ENCODE measurements at places on chromosomes 2 and 18.

- DNase-seq: no peak
Measured at GRCh38 chr2:201396595-201396994, 39.5 kb upstream of the FLACC1 start.

GRCh38 chr2:134253117-134253704 is 661 bp upstream of the MGAT5 start:
- no peak for DNase-seq

GRCh38 chr2:174873471-174873870 is 109.2 kb upstream of the CHRNA1 start:
- no peak for DNase-seq

GRCh38 chr2:241964133-241964532 is 94.6 kb downstream of the RTP5 start:
- no peak for DNase-seq

DNA sequence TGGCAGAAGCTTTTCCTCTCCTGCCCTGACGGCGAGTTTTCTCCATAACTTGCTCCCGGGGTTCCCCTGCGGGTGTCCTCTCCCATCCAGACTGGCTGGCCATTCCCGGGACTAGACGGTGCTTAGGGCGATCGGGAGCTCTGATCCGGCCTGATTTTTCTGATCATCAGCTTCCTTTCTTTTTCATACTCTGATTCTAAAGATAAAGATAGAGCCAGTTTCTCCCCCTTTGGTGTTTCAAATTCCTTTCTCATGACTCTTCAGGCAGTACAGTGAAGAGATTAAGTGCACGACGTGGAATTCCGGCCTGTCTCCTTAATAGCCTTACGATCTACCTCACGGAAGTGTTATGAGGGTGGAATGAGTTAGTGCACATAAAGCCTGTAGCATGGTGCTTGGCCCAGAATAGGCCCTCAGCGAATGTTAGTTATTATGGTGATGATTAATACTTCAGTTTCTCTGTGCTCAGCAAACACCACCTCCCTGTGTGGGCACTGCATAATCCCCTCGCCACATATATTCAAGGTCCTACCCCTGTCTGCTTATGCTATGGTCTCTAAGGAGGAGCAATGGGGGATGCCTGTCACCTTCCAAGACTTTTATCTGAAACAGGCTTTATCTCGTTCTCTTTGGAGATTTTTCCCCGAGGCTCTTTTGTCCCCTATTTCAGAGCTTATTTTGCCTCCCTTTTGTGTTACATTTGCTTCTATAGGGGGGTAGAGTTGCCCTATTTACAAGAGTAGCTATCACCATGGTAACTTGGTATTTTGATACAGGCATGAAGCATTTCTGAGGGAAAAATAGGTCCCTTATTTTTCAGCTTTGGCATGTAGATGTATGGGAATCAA is 254.8 kb downstream of the CDH2 start:
- DNase-seq: no peak

- no peak for DNase-seq
Measured at GRCh38 chr2:205762881-205763280, 80.6 kb downstream of the NRP2 start.

DNA sequence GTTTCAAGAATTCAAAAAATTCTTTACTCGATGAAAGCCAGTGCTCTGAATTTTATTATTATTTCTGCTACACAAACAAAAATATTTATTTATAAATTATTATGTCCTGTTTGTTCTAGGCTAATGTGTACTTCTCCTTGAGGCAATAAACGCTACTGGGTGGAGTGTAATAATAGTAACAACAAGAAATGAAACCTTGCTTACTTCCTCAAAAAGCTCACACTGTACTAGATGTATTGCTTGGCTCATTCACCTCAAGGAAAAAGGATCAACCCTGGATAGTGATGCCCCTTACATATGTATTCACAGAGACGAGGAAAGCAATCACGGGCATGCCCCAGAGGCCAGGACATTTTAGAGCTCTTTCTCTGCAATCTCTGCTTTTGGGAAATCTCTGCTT is 685.6 kb upstream of the NXPH2 start:
- no peak for DNase-seq

DNA sequence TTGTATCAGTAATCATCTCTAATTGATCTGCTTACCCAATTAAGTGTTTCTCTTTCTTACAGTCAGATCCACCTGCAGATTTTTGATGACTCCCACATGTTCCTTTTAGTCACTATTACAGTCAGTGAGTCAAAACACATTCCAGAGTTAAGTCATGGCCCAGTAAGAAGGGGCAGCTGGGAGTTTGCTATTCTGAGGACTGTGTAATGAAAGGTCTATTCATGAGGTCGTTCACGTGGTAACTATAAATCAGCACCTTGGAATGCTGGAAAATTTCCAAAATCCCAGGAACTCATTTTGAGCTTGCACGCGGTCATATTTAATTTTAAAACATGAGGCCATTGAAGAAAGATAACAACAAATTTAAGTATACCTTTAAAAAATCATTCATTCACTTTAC is 252.5 kb downstream of the XIRP2 start:
- DNase-seq: no peak

DNA sequence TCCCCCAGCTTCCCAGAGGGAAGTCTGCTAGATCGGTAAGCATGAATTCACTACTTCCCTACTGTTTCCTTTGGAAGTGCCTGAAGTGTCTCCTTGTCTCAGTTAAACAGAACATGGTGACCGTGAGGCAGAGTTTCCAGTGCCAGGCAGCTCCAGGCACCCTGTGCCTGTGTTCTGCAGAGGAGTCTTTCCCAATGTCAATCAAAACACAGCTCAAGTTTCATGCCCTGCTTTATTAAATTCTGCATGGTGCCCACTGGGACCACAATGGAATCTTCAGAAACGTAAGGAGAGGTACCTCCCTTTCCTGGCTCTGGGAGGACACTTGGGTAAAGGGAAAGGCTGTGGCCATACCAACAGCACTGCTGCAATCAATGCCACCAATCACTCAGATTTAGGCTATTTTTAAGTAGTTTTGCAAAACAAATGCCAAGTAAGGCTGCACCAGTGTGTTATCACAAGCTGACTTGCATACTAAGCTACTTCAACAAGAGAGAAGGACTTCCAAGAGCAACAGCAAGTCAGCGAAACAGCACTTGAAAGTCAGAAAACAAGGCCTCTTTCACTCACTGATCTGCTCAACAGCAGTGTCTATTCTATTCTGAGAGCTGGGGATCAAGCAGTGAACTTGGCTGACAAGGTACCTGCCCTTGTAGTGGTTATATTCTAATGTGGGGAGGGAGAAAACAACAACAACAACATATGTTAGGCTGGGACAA is 14.9 kb downstream of the LPIN2 start:
- DNase-seq: no peak

GRCh38 chr2:195319548-195320412 is 337.2 kb upstream of the SLC39A10 start:
- no peak for DNase-seq

GRCh38 chr2:197072533-197072932 is 146.0 kb upstream of the PGAP1 start:
- no peak for DNase-seq

DNA sequence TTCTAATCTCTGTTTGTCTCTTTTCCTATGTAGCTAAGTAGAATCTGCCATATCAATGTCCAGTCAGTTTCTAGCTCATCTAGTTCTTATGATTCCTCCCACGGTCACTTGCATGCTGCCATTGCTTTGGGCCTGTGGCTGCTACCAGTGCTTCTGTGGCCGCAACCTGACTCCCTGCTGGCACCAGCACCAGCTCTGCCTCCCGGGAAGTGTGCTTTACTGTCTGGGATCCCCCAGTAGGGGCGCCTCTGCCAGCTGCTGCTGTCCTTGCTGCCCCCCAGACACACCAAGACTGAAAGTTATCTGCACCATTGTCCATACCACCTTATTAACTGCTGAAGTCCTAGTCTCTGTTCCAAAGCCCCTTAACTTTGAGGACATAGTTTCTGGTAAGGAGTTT is 56.3 kb downstream of the RAPGEF4 start:
- no peak for DNase-seq

DNA sequence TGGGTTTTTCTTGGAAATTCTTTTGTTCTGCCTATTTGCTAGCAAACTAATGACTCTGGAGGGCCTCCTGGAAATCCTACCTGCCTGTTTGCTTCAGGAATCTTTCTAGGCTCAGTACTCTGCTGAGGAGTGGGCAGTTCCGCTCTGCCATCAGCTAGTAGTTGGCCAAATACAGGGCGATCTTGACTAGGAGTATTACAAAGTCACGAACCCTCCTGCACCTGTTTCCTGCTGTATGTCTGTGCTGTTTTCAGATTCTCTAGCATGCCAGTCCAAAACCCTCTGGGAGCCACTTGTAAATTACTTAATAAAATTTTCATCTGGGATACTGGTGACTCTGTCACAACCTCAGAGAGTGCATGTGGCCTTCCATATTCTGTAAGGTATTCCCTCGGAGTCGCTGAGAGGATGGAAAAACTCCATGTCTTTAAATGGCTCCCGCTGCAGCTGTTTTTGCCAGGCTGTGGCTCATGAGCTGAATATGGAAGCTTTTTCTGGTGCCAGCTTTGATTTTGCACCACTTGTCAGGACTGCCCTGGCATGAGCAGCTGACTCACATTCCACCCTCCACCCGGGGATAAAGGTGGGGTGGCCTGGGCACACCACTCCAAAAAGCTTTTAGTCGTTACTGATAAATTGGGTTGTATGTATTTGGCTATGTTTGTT is 123.0 kb downstream of the RTN4 start:
- no peak for DNase-seq

- no peak for DNase-seq
Measured at GRCh38 chr18:51716277-51716676, 518.8 kb upstream of the MEX3C start.

- DNase-seq: no peak
Measured at GRCh38 chr2:47058003-47058931, 96.8 kb downstream of the STPG4 start.

- DNase-seq: no peak
Measured at GRCh38 chr18:49491534-49491856, 4.5 kb upstream of the C18orf32 start.

GRCh38 chr2:30348825-30349224 is 98.2 kb upstream of the LCLAT1 start:
- DNase-seq: no peak

GRCh38 chr2:72840066-72840465 is 14.2 kb upstream of the EXOC6B start:
- DNase-seq: no peak

- DNase-seq: no peak
Measured at GRCh38 chr2:3469486-3469885, 49.8 kb downstream of the ADI1 start.

GRCh38 chr2:197013098-197013497 is 86.6 kb upstream of the PGAP1 start:
- DNase-seq: no peak

GRCh38 chr2:226308986-226309385 is 490.6 kb downstream of the IRS1 start:
- no peak for DNase-seq

DNA sequence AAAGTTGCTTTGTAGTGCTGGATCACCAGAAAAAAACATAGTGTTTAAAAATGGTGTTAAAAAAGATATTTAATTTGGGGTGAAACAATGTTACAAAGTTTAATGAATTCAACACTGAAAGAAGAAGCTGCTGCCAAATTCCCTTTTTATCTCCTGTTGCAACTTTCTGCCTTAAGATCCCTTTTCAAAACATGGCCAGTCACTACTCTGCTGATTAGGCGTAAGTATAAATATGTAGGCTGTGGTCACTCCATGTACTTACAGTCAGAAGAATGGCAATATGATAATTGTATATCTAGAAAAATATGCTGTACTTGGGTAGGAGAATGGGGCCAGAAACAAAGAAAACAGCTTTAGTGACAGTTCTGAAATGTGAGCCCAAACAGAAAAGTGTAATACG is 123.5 kb upstream of the ZBTB14 start:
- DNase-seq: no peak

- DNase-seq: no peak
Measured at GRCh38 chr18:26777351-26778053, 88.0 kb downstream of the AQP4 start.

DNA sequence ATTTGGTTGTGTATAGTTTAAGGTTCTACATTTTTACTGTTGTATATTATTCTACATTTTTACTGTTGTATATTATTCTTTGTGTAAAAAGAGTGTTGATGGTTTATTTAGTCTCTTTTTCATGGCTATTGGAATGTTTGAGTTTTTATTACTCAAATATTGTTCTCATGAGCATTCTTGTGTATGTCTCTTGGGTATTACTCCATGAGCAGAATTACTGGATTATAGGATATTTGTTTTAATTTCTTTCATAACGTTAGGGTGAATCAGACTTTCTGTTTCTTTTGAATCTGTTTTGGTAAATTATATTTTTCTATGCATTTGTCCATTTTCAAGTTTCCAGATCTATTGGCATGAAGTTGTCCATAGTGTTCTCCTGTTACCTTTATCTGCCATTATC is 111.6 kb downstream of the DYNAP start:
- no peak for DNase-seq

DNA sequence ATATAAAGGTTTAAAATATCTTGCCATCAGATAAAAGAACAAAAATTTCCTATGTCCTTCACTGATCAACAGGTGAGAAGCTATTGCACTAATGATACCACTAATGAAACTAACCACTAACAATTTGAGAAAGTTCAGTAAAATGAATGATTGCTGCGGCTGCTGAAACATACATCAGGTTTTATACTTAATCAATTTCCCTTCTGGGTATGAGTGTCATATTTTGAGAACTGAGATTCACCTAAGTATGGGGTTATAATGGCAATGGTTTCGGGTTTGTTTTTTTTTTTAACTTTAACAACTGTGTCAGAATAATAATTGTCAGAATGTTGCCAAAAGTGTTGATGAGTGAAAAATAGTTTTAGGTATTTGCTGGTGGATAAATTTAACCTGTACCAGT is 151.3 kb upstream of the SLC39A10 start:
- DNase-seq: no peak

DNA sequence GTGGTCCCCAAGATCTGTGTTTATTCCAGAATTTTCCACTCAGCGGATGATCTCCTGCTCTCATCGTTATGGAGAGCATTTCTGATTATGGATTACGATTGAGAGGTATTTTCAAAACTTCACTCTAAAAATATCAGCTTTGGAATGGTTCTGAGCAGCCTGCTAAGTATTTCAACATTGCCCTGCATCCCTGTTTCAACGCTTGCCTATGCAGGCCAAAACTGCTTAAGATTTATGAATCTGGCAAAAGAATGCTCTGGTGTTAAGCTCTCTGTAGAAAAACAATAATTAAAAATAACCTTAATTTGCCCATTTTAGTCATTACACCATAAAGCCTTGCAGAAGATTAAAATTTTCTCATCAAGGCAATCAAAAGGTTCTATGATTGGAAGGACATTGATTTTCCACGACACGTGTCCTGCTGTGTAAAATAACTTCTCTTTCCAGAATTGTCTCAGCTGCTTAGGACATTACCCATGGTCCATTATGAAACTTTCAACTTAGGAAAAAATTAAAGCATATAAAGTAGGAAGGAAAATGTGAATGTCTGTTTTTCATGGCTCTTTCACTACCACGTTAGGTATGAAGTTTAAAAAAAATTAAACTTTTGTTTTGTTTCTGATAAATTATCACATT is 229.9 kb downstream of the ACKR3 start:
- DNase-seq: no peak
